Stimulated activated CD4-positive, alpha-beta T cell treated with anti-CD3 and anti-CD28 coated beads, Interleukin-12 subunit alpha, Interleukin-12 subunit beta, amount 100 ng/mL, for 48 hours (primary cell): ENCODE measurements at places on chromosomes 3 and 15.

- no peak for DNase-seq
These were observed 70.2 kb upstream of the CD96 start for GRCh38 chr3:111471831-111472230.

- DNase-seq = no peak
These were observed 9.8 kb downstream of the AGBL1 start for GRCh38 chr15:86089422-86089821.

DNA sequence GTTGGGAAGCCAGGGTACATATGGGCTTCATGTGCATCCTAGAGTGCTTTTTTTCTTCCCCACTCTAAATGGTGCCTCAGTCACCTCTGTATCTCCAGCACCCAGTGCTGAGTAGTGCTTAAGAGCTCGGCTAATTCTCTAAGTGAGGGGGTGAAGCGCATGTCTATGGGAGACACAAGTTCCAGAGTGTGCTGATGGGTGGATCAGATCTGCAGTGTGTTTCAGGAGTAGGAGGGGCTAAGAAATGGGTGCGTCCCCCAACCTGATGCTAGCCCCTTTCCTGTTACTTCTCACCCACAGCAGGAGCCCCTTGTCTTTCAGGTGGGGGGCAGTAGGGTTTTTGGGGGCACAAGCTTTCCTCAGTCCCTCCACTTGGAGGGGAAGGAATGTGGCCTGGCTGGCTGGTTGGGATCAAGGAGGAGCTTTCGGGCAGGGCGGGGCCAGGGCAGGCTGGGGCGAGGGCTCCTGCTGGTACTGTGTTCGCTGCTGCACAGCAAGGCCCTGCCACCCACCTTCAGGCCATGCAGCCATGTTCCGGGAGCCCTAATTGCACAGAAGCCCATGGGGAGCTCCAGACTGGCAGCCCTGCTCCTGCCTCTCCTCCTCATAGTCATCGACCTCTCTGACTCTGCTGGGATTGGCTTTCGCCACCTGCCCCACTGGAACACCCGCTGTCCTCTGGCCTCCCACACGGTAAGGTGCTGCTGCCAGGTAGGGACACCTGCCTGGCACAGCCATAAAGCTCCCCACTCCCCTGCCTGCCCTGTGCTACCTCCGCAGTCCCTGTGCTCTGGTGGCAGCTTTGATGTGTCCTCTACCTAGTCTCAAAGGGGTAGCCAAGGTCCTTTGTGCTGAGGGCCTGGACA lies at the start of gene IL17RE:
Gene IL17RE, plus strand, starts transcription at position 477 of the 866 bp plus-strand sequence. Its CDS starts 85 bp downstream, at position 562.
- DNase-seq = no peak

GRCh38 chr3:74267588-74268184 lies 346.8 kb downstream of the CNTN3 start:
- DNase-seq = peak; percentile 5

- DNase-seq = no peak
These were observed 6.8 kb downstream of the LTK start for GRCh38 chr15:41506796-41507341.

- DNase-seq = no peak
These were observed 28.7 kb downstream of the TNIK start for GRCh38 chr3:171431550-171431949.

GRCh38 chr3:87175732-87176131 lies 51.4 kb upstream of the CHMP2B start:
- DNase-seq = no peak

DNA sequence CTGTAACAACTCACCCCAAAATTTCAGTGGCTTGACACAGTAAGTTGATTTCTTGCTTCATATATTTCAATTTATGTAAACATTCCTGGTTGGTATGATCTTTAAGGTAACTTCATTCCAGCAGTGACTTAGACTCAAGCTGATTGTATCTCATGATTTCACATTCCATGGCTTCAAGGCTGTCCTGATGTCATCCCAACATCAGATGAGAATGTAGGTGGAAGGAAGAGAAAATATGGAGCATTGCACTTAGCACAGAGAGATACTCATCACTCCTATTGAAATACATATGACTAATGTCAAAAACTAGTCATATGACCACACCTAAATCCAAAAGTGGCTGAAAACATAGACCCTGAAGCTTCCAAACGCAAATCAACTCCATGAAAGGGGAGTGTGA lies 793.8 kb downstream of the TBL1XR1 start:
- DNase-seq = no peak

GRCh38 chr3:71495708-71496472 lies 87.6 kb downstream of the FOXP1 start:
- DNase-seq = no peak

DNA sequence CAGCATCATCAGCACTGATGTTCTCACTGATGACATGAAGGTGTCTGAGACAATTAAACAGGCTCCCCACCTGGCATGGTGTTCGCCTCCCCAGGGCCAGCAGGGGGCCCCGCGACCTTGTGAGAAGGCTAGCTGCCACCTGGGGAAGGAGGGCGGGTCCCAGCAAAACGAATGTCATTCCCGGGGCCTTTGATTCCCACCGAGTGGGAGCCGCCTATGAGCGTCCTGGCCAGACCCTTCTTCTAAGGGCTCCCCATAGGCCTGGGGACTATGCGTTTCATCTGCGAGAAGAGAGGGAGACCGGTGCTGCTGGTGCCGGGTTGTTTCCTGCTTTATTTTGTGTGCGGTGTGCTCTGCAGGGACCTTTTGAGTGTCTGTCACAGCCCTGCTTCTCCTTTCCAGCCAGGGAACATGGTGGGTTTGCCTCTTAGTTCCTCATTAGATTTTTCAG lies 20.5 kb upstream of the MINDY4B start:
- DNase-seq = peak; percentile 34

DNA sequence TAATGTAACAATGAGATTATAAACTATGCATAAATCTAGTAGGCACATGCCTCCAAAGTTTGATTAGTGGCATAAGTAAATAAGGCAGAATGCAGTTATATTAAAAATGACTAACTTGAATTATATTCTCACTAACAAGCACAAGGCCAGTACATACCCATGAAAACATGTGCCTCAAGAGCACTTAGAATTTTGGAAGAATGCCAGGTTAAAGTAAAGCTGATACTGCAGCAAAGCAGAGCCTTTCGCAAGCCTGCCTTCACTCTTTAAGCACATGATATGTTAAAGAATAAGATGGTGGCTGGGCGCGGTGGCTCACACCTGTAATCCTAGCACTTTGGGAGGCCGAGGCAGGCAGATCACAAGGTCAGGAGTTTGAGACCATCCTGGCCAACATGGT lies 49.0 kb downstream of the KBTBD12 start:
- DNase-seq = no peak

- DNase-seq = no peak
These were observed 30.0 kb downstream of the HMCES start for GRCh38 chr3:129308636-129309035.

GRCh38 chr3:189947068-189947467 lies 173.6 kb downstream of the P3H2 start:
- no peak for DNase-seq

DNA sequence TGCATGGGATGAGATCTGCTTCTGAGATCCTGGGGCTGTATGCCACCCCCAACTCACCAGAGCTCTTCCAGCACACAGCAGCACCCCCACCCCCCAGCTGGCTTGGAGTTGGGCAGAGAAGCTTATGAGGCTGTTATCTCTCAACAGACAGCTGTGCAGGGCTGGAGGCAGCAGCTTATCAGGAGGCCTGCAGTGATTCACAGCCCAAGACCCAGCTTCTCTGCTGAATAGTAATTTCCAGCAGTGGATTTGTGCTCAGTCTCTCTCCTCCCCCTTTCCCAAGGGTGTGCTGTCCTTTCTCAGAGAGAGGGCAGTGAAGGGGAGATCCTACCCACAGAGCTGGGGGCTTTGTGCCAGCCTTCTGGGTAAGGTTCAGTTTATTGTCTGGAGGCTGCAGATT lies 2.1 kb downstream of the RPP25 start:
- DNase-seq = no peak

DNA sequence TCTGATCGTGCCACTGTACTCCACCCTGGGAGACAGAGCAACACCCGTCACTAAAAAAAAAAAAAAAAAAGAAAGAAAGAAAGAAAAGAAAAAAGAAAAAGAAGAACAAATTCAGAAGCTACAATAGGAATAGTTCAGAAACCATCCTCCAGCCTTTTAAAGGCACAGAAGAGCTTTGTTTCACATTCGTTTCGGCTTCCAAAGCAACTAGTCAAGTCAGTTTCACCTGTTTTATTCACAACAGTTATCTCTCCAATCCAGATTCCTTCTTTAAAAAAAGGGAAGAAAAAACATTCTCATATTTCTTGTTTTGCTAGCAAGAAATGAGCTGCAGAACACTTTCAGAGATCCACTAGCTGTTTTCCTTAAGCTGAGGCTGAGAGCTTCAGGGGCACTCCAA lies 767.7 kb upstream of the CFAP20DC start:
- no peak for DNase-seq

DNA sequence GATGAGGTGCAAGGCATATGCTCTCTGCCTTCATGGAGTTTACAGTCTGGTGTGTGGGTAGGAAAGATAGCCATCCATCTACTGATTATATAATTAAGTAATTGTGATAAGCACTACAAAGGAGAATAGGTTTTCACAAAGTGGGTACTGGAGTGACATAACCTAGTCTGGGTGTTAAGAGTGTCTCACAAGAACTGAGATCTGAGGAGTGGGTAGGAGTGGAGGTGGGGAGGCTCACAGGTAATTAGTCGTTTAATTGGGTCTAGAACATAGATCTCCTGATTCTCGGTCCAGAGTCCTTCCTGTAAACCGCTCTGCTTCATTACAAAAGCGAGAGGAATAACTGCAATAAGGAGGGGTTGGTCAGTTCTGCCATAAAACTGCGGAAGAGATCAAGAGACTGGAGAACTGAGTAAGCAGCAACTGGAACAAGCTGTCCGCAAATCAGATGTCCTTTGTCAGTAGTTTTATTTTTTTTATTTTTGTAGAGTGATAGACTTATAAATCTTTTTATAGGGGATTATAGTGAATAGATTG lies 2.2 kb downstream of the NEO1 start:
- no peak for DNase-seq

DNA sequence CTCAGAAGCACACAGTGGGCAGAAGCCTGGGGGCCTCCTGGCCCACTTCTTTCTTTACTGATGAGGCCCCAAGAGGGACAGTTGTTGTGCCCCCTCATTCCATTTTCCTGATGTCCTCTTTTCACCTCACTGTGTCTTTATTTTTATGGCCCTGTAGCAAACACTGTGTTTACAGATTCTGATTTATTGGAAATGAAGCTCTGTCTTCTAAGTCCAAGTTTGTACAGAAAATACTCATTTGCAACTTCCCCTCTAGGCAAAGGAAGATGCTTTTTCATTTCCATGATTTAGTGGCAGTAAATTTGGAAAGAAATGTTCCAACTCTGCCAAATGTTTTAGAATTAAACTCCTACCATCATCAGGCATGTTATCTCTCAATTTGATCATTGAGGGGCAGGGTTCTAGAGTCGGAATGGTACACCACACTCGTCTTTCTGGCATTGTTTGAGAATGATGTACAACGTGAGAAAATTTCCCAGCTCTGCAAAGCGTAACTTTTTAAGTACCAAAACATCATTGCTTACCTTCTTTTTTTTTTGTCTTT lies 129.7 kb downstream of the ARNT2 start:
- DNase-seq = no peak

- no peak for DNase-seq
These were observed 50.9 kb upstream of the SPTSSB start for GRCh38 chr3:161422171-161422700.

DNA sequence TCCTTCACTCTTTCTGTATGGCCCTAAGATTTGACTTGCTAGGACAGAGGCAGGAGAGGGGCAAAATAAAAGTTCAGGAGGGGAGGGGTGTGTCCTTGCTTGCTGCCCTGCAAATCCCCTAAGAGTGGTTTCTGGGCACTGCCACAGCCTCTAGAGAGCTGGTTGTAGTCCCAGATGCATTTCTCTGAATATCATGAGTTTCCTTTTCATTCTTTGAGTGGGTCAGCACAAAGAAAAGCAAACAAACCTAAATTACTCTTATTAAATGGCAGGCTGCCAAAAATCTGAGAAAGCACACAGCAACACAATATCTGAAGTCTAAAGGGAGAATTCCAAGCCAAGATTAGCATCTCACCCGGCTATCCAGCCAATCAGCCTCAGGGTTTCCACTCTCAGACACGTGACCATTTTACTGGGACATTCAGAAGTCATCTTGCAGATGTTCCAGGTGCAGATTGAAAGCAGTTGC lies 919.3 kb downstream of the TUSC7 start:
- no peak for DNase-seq

DNA sequence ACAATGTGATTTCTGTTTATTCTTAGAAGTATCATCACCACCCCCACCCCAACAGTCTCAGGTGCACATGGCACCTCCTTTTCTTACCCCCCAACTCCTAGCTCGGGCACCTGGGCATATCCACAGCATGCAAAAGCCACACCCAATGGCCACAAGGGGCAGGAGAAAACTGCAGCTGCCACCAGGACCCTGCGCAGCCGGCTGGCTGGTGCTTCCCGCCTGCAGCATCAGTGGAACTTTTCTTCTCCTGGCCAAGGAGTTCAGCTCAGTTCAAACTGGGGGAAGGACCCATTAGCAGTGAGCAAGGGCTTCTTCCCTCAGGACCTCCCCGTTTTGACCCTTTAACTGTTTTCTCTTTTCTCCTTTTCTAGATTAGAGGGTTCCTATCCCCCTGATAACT lies 44.8 kb downstream of the TM4SF18 start:
- DNase-seq = no peak
